ENCODE measurements at places on chromosomes 2 and 18.

GRCh38 chr2:168699844-168700417 is 102.5 kb upstream of the NOSTRIN start:
- DNase-seq: no peak

DNA sequence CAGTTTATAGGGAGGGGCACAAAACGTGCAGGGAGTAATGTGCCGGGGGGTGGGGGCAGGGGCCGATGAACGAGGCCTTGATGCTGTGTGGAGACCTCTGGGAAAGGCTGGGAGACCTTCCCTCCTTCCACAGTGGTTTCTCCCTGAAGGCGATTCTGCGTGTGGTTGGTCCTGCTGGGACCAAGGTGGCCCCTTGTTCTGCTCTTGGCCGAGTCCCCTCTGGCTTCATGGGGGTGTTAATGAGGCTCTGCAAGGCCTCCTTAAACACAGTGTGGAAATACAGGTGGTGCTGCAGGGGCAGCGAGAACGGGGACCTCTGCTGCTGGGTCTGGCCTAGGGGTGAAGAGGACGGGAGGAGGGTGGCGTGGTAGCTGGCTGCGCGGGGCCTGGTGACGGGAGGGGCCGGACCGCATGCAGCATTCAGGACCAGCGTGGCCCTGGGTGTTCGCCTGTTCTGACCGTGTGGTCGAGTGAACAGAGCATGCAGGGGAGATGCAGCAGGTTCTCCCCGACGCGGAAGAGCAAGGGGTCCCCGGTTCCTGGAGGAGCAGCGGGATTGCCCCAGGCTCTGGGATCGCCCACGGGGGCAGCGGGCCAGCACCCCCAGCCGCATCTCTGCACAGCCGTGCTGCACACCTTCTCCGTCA is 42.1 kb upstream of the KCNG2 start:
- no peak for DNase-seq

- DNase-seq: peak; percentile 14
Measured at GRCh38 chr2:187618813-187619212, 64.6 kb upstream of the TFPI start.

GRCh38 chr18:75282746-75283145 is 72.1 kb downstream of the TSHZ1 start:
- no peak for DNase-seq

- no peak for DNase-seq
Measured at GRCh38 chr2:220847006-220847405, 725.1 kb downstream of the EPHA4 start.

DNA sequence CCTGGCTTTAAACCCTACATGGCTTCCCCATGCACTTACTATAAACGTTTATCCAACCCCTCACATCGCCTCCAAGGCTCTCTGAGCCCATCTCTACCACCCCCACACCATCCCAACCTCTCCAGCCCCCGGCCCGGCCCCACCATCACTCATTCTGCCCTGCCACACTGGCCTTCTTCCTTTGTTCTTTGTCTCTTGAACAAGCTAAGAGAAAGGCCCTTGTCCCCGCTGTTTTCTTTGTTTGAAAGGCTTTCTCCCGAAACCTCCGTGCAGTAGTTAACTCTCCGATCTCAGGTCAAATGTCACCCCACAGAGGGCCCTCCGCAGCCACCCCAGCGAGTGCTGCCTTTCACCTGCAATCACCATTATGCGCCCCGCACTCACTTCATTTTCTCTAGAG is 100.4 kb downstream of the AFF3 start:
- no peak for DNase-seq

GRCh38 chr18:79848579-79849327 is 51.0 kb downstream of the KCNG2 start:
- no peak for DNase-seq

DNA sequence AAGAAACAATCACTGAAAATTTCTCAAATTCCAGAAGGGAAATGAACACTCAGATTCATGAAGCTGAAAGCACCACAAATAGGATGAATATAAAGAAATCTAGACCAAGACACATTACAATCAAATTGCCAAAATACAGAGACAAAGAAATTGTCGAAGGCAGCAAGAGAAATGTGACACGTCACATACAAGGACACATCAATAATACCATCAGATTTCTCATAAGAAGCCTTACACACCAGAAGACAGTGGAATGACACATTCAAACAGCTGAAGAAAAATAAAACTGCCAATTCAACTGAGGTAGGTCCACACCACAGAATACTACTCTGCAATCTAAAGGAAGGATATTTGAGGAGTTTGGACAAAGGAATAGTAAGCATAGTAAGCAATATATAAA is 27.4 kb downstream of the SRD5A2 start:
- DNase-seq: no peak

GRCh38 chr2:230798769-230799399 is 65.9 kb upstream of the ITM2C start:
- peak; percentile 52 for DNase-seq

DNA sequence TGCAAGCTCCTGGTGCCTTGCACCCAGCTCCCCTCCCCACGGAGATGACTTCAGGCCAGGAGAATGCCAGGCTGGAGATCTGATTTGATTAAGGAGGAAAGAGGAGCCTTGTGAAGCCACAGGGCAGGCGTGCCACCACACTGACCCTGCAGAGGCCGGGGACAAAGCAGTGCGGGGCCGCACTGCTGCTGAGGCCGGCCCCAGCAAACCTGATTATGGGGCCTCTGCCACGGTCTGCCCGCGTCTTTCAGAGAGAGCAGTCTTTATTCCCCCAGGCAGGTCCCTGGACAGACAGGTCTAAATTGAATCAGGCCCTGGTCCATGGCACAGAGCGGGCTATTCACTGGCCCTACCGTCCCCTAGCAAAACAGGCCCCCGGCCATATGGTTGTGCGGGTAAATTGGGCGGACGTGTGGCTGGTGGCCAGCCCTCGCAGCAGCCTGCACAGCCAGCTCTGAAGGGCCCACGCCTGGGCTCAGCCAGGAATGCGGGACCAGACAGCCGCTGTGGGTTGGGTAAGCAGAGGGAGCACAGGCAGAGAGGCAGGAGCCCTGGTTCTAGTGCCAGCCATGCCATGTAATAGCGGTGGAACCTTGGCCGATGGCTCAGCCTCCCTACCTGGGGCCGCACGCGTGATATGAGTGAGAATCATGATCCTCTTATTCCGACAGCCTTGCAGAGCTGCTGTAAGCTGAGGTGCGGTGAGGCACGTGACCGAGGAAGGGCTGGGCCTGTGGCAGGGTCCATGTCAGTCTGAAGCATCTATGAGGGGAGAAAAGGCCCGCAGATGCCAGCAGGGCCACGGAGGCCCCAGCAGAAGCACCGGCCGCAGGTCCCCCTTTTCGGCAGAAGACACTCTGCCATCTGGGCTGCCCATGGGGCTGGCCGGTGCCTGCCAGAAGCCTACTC is 97.3 kb upstream of the MYCN start:
- DNase-seq: no peak

DNA sequence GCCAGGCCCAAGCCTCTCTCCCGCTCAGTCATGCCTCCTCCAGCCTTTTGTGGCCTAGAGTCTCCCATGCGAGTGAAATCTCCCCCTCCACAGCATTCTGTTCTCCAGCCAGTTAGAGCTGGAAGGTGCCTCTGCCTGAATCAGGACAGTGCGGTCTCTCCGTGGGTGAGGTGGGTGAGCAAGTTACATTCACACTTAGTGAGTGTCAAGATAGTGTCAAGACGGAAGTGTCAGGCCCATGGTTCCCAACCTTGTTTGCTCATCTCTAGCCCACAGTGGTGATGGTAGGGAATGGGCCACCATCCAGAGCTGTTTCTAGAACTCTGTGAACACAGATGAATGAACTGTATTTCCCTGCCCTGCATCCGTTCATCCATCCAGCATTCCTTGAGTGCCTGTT is 59.5 kb downstream of the LPIN1 start:
- no peak for DNase-seq

DNA sequence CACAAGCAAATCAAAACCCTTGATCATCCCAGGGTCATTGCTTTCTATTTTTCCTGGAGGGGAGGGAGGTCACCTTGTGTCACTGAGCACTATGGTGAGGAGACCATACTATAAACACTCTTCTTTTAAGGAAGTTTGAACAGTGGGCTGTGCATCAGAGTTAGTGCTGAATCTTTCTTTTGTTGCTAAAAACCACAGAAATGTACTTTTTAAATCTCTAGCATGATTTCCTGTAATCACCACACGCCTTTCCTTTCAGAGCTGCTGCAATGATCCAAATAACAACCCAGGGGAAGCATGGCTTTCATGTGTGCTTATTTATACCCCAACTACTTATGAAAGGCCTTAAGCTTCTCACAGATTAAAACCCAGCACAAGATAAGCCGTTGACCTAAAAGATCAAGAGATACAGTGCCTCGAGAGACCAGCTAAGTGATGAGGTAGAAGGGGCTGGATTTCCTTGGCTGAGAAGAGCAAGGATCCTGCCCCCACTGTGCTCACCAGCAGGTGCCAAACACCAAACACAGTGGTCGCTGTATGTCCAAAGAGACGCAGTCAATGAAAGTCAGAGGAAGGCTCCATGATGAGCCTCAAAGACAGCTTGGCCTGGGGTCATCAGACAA is 34.7 kb downstream of the TRABD2A start:
- no peak for DNase-seq

- DNase-seq: no peak
Measured at GRCh38 chr2:197885587-197885986, 81.2 kb downstream of the PLCL1 start.

DNA sequence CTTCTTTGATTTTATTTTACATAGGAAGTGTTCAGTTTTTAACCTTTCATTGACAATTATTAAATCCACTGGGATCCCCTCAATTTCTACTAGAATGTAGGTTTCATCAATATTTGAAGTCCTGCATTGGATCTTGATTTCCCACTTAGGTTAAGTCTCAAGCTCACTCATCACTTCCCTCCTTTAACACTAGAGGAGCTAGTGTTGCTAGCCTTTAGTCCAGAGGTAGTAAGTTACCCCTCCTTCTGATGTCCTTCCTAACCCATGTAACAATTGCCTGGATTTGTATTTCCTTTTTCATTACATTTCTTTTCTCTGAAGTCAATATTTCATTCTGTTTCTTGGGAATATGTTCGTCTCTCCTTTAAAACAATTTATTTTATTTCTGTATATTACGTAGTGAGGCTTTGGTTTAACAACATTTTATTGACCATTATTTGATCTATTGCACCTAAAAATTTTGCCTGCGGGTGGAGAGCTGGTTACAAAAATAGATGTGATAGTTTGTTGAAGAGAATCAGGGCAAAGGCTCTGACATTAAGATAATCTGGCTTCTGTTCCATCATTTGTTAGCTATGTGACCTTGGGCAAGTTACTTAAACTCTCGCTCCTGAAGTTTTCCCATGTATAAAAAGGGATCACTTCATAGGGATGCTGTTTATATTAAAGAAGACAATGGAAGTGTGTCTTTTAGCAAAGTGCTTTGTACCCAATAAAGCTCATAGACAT is 833.0 kb downstream of the SLC4A3 start:
- no peak for DNase-seq

- DNase-seq: no peak
Measured at GRCh38 chr2:1766425-1766824, 22.1 kb upstream of the PXDN start.

- DNase-seq: peak; percentile 19
Measured at GRCh38 chr2:20054931-20055330, 3.5 kb upstream of the LAPTM4A start.

- DNase-seq: no peak
Measured at GRCh38 chr18:3212657-3213056, 7.1 kb downstream of the MYOM1 start.

- no peak for DNase-seq
Measured at GRCh38 chr18:36124841-36125240, 4.3 kb downstream of the SLC39A6 start.

- no peak for DNase-seq
Measured at GRCh38 chr18:13443552-13443951, 225.0 kb downstream of the LDLRAD4 start.

DNA sequence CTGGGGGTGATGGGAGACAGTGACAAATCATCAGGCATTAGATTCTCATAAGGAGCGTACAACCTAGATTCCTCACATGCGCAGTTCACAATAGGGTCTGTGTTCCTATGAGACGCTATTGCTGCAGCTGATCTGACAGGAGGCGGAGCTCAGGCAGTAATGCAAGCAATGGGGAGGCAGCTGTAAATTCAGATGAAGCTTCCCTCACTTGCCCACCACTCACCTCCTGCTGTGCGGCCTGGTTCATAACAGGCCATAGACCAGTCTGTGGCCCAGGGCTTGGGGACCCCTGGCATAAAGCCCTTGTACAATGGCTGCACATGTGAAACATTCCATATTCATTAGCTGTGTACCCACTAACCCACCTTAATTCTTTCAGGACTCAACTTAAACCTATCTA is 18.0 kb downstream of the NMUR1 start:
- DNase-seq: no peak

DNA sequence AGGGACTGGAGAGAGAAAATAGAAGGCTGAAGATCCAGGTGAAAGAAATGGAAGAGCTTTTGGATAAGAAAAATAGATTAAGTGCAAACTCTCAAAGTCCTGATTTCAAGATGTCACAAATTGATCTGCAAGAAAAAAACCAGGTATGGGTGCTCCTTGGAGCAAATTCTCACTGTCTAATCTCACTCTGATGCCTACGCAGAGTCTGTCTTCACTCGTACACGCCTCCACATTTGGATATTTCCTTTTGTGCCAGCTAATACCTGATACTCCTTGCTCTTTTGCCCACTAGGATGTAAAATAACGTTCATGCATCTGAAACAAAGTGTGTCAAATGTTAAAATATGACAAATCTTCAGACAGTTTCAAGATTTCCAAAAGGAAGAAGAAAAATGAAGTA is 99.4 kb downstream of the CCDC102B start:
- no peak for DNase-seq

DNA sequence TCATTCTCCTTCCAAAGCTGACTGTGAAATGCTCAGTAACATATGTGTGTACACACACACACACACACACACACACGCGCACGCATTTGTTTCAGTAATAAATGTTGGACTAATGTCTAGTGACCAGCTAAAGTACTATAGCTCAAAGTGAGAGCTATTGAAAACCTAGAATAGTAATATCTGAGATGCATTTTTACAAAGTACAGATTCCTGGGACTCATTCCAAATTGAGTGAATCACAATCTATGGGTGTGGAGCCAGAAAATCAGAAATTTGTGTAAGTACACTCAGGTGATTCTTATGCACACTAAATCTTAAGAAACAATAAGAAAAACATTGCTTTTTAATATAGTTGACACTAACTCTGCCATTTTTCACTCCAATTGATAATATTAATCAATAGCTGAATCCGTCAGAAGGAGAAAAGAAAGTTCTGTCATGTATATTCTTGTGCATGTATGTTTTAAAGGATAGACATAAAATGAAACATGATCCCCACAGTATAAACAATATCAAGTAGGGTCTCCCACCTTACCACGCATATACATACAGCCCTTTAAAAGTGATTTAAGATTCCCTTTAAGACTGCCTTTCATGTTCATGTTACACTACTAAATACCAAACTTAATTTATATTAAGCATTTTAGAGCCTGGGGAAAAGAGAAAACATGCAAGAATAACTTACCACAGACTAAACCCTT is 123.5 kb downstream of the ATAD2B start:
- DNase-seq: no peak

- DNase-seq: peak; percentile 94
Measured at GRCh38 chr18:41940506-41941215, 14.4 kb upstream of the PIK3C3 start.

DNA sequence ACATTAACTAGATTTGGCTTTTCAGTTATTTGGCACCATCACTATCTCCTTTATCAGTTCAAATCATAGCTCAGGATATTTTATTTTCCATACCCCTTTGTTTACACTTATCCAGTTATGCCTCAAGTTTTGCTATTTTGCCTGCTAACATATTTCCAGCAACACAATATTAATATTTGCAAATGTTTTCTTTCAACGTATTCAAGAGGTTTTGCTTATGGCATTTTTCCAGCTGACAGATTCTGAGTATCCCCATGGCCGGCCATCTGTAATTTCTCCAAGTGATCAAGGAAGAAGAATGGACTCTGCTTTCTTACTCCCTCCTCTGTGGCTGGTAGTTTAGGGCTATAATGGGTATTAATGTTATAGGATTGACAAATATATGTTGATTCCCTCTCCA is 49.4 kb downstream of the RND3 start:
- DNase-seq: no peak
